CD4-positive, alpha-beta T cell treated with Interleukin-15 for 4 hours (primary cell): ENCODE measurements at places on chromosomes 4 and X.

DNA sequence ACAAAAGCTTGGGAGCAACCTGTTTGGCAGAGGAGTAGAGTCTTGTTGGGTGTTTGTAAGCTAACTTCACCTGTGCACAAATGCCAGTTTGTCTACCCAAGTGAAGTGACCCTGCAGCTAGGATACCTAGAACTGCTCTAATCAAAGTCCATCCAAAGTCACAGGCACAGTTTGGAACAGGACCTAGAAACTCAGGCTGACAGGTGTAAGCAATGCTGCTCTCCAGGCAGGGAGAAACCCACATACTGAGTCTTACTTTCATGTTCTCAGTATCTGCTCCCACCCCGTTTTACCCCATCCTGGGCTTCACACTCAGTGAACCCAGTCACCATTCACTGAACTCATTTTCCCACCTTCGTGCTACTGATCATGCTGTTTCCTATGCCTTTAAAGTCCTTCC lies 40.3 kb downstream of the MAML3 start:
- DNase-seq, result no peak

DNA sequence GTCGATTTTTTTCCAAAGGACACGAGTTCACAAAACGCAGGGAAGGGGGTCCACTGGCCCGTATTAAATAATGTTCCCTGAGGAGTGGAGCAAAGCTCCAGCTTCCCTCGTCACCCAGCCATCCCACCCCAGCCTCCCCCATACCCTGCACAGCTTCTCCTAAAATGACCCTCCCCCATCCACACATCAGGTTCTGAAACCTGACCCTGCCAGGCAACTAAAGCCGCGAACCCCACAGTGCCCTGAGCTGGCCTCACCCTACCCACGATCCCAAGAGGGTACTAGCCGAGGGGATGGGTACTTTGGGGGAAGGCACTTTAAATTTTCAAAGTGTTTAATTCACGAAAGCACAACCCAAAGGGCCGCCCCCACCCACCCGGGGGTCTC lies 634 bp downstream of the APOO start:
- DNase-seq, result no peak

- DNase-seq, result no peak
Measured at GRCh38 chr4:96407225-96407624, 567.3 kb downstream of the PDHA2 start.

GRCh38 chr4:108596344-108596743 lies 24.0 kb upstream of the RPL34 start:
- no peak for DNase-seq

DNA sequence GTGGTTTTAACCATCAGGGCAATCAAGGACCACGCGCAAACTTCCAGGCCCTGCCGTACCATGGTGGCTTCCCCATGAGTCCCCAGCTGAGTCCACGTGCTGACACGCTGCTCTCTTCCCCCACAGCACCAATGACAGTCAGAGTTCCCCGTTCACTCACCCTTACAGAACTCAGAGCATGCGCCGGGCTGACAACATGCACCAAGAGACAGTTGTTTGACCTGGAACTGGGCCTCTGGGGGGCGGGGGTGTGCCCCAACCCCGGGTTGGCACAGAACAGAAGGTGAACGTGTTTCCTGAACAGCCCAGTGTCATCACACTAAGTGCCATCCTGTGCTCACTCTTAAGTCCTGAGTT lies 29.4 kb downstream of the IRF2 start:
- no peak for DNase-seq

DNA sequence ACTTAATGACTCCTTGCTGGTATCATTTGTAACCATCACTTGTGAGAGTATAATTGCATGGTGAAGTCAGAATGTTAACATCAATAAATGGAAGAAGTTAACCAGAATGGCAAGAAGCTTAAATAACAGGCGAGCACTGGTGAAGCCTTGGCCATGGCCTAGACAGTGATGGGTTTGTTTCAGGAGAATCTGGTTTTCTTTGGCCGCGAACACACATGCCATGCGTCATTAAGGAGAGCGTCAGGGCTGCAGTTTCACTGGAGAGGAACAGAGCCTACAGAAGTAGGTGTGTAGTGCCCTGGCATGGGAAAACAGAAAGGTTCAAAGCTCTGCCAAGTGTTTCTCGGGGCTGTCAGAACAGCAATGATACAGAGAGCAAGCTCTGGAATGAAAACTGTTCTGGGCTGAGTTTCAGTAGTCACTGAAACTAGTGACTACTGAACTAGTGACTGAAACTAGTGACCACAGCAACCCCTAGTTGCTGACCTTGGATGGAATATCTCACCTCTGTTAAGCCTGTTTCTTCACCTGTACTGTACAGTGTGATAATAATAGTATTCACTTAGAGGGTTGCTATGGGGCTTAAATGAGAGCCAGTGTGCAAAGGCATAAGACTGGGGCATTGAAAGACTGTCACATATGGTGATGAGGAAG lies 93.8 kb downstream of the C4orf51 start:
- DNase-seq, result no peak

DNA sequence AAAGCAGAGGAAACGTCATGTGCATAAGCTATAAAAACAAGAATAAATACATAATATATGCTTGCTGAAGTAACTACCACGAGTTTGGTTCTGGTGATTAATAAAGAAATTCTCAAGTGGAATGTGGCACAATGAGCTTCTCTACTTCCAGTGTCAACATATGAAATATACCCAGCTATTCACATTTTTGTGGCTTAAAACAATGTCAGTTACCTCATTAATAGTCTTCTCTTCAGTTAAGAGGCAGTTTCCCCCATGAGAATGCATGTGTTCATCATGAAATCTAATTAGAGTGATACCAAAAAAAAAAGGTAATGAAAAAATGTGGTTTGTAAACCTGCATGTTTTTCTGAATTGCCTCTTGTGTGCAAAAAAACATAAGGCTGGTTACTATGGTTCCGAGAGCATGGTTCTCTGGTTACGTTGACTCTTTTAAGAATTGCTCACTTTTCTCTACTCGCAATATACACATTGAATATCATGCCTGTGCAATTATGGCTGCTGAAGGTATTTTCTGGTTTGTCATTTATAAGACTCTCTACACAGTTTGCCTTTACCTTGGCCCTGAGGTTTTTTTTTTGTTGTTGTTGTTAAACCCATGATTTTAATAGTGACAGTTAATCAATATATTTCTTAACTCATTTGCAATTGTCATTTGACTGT lies 108.2 kb downstream of the PCDH7 start:
- DNase-seq, result no peak

- DNase-seq, result no peak
Measured at GRCh38 chrX:101732870-101733269, 73.2 kb upstream of the ARMCX2 start.

DNA sequence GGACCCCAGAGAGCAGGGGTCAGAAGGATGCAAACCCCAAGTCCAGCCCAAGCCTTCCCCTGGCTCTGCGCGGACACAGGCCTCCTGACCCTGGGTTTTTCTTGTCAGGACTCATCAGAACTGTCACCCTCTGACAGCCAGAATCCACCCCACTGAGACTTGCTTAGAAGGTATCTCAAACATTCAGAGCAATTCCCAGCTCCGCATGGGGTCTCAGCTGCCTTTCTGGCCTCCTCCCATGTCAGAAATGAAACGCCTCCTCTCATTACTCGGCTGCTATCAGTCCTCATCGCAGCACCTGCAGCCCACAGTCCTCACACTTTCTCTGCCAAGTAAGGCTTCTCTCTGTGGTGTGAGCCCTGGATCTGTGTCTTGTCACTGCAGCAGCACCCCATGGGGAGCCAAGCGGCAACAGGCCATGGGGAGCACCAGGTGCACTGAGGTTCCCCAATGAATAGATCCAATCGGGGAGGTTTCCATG lies 97.8 kb downstream of the WFS1 start:
- no peak for DNase-seq

DNA sequence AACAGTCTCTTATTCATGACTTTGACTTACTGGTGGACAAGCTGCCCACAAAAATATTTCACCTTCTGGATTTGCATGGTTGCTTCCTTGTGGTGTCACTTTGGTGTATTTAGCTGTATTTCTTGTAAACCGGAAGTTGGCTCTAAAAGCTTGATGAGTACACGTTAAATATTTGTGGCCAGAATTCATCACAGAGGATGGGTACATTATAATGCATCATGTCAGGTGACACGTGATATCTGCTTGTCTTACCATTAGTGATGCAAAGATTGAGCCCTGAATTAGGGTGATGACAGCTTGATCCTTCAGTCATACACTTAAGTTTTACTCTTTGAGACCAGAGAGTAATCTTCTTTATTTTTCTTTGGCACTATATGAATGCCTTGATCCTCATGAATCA lies 188.3 kb upstream of the RPS6KA3 start:
- no peak for DNase-seq
